ENCODE measurements at places on chromosomes 16 and 17. TPM values are rescaled to one million over a fixed set of nuclear protein-coding genes. Genes with fewer than 3 reads are reported as not detected.

Gene PTX4
- total RNA-seq: not detected

Gene TMEM100
- 0.10 TPM for total RNA-seq

Gene TEX19
- 1.1 TPM for total RNA-seq

Gene KRT32
- not detected for total RNA-seq

Gene APOBR
- total RNA-seq: not detected

Gene TERB1
- not detected for total RNA-seq

Gene FOXK2
- 66.0 TPM for total RNA-seq

Gene KCNJ18
- total RNA-seq: not detected

Gene KRT31
- total RNA-seq: not detected

DNA sequence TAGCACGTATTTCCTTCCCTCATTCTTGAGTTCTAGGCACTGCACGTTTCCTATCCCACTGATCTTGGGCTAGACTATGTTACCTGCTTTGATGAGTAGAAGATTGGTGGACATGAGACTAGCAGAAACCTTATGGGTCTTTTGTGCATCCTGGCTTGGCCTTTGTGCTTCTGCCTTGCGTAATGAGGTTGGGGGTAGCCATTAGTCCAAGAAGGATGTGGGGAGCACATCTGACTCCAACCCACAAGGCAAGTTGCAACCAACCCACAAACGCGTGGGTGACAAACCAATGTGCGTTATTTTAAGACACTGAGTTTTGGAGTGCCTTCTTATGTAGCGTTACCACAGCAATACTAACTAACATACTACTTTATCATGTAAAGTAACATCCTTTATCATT, 180.4 kb upstream of the IRX5 start:
- H3K36me3 ChIP-seq: no peaks in the 10 kb centered on the region
- H3K4me3 ChIP-seq: no peak overlapping the region
- no peak overlapping the region for H3K27ac ChIP-seq
- DNase-seq: no peak
- no peaks in the 10 kb centered on the region for H3K27me3 ChIP-seq
- peaks cover 8% of the 10 kb centered on the region for H3K4me1 ChIP-seq

DNA sequence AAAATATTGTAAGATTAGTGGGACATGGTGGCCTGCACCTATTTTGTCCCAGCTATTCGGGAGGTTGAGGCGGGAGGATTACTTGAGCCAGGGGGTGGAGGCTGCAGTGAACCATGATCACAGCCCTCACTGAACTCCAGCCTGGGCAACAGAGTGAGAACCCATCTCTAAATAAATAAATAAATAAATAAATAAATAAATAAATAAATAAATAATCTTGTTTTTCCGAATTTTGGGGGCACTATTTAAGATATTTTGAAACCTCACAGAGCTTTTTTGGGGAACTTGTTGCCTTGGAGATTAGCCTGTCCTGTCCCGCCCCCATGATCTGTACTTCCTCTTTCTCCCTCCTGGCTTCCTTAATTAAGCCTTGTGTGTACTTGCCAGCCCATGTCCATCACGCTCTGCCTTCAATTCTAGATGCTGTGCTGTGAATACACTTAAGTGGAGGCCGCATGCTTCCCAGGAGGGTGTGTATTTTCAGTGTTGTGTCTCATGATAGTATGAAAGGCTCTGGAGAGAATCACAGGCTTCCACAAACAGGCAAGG, 4.4 kb downstream of the LGALS9 start:
- no peak overlapping the region for H3K4me3 ChIP-seq
- no peaks in the 10 kb centered on the region for H3K27me3 ChIP-seq
- no peak overlapping the region for H3K27ac ChIP-seq
- no peaks in the 10 kb centered on the region for H3K4me1 ChIP-seq
- no peaks in the 10 kb centered on the region for H3K36me3 ChIP-seq
- DNase-seq: no peak

DNA sequence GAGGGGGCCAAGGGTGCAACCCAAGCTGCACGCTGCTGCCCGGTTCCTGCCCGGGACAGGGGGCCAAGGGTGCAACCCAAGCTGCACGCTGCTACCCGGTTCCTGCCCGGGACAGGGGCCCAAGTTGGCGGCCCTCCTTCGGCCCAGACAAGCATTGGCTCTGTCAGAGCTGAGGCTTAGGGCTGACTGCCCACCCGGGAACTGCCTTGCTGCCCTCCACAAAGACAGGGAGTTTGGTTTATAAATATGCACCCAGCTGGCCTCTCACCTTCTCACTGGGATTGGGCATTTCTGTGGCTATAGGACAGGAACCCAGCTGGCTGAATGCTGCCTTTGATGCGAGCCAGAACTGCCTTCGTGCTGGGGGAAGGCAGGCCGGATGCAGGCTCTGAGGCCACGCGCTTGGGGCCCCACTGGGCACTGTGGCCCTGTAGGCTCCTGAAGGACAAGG, 105.7 kb downstream of the IRX5 start:
- DNase-seq: no peak
- no peaks in the 10 kb centered on the region for H3K36me3 ChIP-seq
- H3K4me3 ChIP-seq: no peak overlapping the region
- no peaks in the 10 kb centered on the region for H3K27me3 ChIP-seq
- no peaks in the 10 kb centered on the region for H3K4me1 ChIP-seq

- H3K36me3 ChIP-seq: no peaks in the 10 kb centered on the region
- H3K4me3 ChIP-seq: no peak overlapping the region
- peaks cover 4% of the 10 kb centered on the region for H3K4me1 ChIP-seq
- no peak overlapping the region for H3K27ac ChIP-seq
- no peaks in the 10 kb centered on the region for H3K27me3 ChIP-seq
These were observed 155.7 kb downstream of the SOCS1 start for GRCh38 chr16:11100239-11100750.

- no peak overlapping the region for H3K27ac ChIP-seq
- no peak overlapping the region for H3K4me3 ChIP-seq
- H3K4me1 ChIP-seq: no peaks in the 10 kb centered on the region
- DNase-seq: no peak
These were observed 234.4 kb downstream of the WWOX start for GRCh38 chr16:78333808-78334207.

DNA sequence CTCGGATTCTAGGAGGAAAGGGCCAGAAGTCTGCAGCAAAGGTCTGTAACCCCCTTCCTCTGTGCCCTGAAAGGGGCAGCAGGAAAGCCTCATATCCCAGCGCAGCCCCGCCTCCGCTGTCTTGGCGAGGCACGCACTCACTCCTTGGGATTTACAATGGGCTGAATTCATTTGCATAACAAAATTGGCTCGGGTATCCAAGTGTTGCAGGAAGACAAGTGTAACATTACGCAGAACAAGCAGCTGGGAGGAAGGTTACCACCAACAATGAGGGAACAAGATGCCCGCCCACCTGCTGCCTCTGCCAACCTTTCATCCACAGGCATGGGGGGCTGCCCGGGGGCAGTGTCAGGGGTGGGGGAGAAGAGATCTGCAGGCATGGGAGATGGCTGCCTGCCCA, 130.4 kb downstream of the MRM1 start:
- no peaks in the 10 kb centered on the region for H3K27me3 ChIP-seq
- no peak overlapping the region for H3K27ac ChIP-seq
- H3K36me3 ChIP-seq: no peaks in the 10 kb centered on the region
- H3K4me3 ChIP-seq: peak overlapping the region; percentile 35
- H3K4me1 ChIP-seq: peaks cover 52% of the 10 kb centered on the region

DNA sequence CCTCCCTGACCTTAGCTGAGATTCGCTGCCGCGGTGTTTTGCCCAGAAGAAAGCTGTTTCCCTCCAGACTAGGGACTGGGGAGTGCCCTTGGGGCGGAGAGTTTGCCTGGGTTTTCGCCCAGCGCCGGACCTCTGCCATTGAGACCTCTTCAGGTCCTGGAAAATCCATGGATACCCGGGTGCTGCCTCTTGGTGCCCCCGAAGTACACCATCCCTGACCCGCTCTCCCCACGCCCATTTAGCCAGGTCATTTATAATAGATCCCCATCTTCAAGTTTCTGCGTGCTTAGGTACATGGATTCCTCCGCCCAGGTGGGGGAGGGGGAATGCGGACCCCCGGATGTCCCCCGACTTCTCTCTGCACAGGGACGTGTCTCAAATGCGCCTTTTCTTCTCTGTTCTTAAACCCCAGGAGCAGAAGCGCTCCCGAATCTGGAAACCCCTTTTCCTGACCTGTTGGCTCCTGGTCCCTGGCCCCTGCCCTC, 15.0 kb upstream of the CBX8 start:
- no peaks in the 10 kb centered on the region for H3K36me3 ChIP-seq
- peak; percentile 65 for DNase-seq
- H3K4me3 ChIP-seq: peak overlapping the region; percentile 41
- H3K4me1 ChIP-seq: peaks cover 35% of the 10 kb centered on the region

GRCh38 chr17:72297326-72298115, 176.7 kb downstream of the SOX9 start:
- no peak overlapping the region for H3K4me3 ChIP-seq
- no peaks in the 10 kb centered on the region for H3K27me3 ChIP-seq
- H3K4me1 ChIP-seq: no peaks in the 10 kb centered on the region
- no peaks in the 10 kb centered on the region for H3K36me3 ChIP-seq
- H3K27ac ChIP-seq: no peak overlapping the region
- DNase-seq: no peak

- H3K4me1 ChIP-seq: peaks cover 9% of the 10 kb centered on the region
- no peak overlapping the region for H3K4me3 ChIP-seq
- H3K27ac ChIP-seq: no peak overlapping the region
- H3K27me3 ChIP-seq: no peaks in the 10 kb centered on the region
These were observed 8.9 kb downstream of the TRIM47 start for GRCh38 chr17:75869282-75870141.

DNA sequence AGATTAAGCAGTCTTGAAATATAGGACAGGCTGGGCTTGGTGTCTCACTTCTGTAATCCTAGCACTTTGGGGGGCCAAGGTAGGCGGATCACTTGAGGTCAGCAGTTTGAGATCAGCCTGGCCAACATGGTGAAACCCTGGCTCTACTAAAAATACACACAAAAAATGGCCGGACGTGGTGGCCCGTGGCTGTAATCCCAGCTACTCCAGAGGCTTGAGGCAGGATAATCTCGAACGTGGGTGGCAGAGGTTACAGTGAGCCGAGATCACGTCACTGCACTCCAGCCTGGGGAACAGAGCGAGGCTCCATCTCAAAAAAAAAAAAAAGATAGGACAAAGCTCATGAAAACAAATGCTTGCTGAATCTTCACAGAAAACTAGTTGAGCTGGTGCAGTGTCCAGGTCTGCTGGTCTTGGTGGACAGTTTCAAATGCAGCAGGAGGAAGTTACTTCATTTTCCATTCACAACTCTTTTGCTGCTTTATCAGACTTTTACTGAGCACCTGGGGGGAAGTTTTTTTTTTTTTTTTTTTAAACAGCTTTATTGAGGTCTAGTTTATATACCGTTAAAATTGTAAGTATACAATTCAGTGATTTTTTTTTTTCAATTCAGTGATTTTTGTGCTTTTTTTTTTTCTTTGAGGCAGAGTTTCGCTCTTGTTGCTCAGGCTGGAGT, 45.2 kb downstream of the SNX29 start:
- H3K4me3 ChIP-seq: no peak overlapping the region
- no peaks in the 10 kb centered on the region for H3K36me3 ChIP-seq
- H3K4me1 ChIP-seq: no peaks in the 10 kb centered on the region
- no peak overlapping the region for H3K27ac ChIP-seq
- H3K27me3 ChIP-seq: no peaks in the 10 kb centered on the region

GRCh38 chr17:57275071-57275764, 18.9 kb downstream of the MSI2 start:
- no peak for DNase-seq
- H3K36me3 ChIP-seq: no peaks in the 10 kb centered on the region
